Activated CD4-positive, alpha-beta memory T cell treated with anti-CD3 and anti-CD28 coated beads for 36 hours (primary cell): ENCODE measurements at places on chromosomes 11 and 22. TPM values are rescaled to one million over a fixed set of nuclear protein-coding genes. Genes with fewer than 3 reads are reported as not detected.

Gene OR10A2
- total RNA-seq: not detected

Gene APOA5
- total RNA-seq: not detected

Gene DCUN1D5
- 61.0 TPM for total RNA-seq

Gene CDC45
- 130 TPM for total RNA-seq

Gene IGLL1
- total RNA-seq: not detected
